Hematopoietic multipotent progenitor cell treated with erythropoietin and hydrocortisone succinate and interleukin-3 and kit ligand, for 17 days (in vitro differentiated cells): ENCODE measurements at places on chromosomes 11 and 22.

DNA sequence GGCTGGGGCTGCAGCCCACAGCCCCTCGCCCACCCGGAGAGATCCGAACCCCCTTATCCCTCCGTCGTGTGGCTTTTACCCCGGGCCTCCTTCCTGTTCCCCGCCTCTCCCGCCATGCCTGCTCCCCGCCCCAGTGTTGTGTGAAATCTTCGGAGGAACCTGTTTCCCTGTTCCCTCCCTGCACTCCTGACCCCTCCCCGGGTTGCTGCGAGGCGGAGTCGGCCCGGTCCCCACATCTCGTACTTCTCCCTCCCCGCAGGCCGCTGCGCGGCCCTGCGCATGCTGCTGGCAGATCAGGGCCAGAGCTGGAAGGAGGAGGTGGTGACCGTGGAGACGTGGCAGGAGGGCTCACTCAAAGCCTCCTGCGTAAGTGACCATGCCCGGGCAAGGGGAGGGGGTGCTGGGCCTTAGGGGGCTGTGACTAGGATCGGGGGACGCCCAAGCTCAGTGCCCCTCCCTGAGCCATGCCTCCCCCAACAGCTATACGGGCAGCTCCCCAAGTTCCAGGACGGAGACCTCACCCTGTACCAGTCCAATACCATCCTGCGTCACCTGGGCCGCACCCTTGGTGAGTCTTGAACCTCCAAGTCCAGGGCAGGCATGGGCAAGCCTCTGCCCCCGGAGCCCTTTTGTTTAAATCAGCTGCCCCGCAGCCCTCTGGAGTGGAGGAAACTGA is 731 bp downstream of the GSTP1 start:
- DNase-seq = no peak

- DNase-seq = no peak
Measured at GRCh38 chr22:27352426-27352825, 449.1 kb downstream of the MN1 start.

DNA sequence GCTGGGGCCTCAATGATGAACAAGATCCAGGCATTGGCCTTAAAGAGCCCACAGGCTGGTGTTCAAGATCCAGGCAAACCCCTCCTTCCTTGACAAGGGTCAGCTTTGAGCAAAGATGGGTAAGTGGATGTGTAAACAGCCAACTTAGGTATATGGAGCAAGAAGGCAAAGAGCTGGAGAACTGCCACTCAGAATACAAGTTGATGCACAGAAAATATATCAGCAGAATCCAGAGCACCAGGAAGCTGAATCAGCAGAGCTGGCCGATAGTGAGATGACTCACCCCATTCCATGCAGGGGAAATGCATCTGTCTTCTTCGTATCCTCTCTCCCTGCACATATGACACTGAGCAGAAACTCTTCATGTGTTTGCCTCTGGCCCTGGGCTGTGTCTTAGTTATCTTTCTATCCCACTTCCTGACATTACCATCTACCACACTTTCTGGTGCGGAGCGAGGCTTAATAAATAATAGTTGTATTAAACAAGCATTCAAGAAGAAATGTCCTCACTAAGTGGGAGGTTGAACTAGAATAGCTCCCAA is 57.8 kb downstream of the ENDOD1 start:
- peak; percentile 93 for DNase-seq

- no peak for DNase-seq
Measured at GRCh38 chr11:43736502-43737200, 56.1 kb downstream of the HSD17B12 start.

DNA sequence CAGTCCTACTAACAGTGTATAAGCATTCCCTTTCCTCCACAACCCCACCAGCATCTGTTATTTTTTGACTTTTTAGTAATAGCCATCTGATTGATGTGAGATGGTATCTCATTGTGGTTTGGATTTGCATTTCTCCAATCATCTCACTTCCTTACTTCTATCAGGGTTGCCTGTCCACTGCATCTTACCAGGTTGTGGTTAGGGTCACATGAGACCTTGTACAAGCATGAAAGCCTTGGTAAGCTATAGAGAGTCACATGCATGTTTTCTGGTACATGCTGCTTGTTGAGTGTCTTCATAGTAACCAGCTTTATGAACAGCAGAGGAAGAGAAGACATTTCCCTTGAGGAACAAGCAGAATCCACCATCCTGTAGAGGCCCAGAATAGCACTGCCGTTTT is 102.9 kb upstream of the PAX6 start:
- DNase-seq = no peak

DNA sequence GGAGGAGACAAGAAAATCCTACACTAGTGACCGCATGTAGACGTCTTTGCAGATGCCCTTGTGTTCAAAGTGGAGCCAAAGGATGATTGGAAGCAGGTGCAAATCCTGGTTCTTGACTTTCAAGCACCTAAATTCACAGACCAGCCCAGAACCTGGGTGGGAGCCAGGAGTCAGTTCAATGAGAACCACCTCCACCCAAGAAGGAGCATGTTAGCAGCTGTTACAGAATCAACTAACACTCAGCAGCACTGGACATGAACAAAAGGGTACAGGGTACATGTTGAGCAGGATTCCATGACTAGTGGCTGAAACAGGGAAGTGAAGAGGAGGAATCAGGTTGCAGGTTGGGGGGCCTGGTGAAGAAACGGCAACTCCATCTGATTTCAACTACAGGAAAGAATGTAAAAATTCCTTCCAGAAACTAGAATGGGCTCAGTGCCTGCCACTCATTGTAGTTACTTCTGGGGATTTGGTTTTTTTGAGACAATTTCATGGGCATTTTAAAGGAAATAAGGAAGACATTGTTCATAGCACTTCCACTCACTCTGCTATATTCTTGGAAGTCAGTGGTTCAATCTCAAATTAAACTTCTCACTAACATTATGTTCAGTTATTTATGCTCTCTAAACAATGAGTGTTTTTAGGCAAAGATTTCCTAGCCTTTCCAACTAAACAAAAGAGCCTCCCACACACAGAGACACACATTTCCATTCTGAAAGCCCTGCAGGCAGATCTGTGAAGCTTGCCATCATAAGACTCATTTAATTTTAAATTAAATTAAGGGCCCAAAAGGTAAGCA is 173.3 kb downstream of the CADM1 start:
- no peak for DNase-seq

DNA sequence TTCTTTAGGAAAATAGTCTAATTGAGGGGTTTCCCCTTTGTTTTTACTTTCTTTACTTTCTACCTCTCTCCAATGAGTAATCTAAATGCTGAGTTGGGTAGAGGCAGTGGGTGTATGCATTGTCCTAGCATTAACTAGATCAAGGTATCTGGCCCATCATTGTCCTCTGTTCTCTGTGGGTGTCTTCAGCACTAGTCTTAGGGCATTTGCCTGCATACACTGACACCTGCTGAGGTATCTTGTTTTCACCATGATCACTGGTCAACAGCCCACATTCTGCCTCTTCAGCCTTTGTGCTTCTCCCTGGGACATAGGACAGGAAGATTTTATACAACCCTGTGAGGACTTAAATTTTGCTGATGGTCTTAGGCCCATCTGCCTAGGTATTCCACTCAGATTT is 371.1 kb downstream of the RAB38 start:
- no peak for DNase-seq
